ENCODE measurements at places on chromosomes 16 and 17.

DNA sequence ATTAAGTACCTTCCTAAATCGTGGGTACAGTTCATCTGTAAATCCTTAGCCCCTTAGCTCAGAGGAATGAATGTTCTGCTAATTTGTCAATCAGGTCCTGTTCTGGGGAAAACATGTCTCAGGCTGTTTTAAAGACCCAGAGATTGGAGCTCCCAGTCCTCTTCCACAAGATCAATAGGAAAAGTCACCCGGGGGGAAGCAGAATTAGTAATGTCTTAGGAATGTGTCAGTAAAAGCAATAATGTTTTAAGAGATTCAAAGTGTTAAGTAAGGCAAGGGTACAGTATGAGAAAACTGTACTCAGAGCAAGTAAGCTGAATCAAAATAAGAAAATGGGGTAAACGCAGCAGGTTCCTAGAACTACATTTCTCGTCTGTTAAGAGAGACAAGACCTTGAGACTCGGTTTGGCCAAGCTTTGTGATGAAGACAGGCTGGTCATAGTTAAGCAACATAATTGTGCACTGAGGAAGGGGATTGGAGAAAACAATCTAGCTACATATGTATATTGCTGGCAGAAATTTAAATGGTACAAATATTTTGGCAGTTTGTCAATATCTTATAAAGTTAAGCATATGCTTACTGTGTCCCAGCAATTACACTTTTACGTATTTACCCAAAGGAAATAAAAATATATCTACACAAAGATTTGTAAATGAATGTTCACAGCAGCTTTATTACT lies 192.9 kb upstream of the C17orf78 start:
- DNase-seq = no peak

DNA sequence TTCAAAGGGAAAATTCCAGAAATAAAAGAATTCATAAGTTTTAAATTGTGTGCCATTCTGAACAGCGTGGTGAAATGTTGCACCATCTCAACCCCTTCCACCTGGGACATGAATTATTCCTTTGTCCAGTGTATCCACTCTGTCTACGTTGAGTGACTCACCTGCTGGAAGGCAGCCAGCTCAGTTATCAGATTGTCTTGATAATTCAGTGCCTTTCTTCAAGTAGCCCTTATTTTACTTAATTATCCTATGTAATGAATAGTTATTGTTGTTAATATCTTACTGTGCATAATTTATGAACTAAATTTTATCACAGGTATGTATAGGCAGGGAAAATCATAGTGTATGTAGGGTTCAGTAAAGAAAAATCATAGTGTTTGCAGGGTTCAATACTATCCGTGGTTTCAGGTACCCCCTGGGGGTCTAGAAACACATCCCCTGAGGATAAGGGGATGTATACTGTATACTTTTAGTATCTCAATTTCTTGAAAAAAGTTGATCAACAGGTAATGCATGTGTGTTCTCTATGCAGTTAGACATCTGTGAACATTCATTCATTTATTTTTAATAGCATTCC lies 7.7 kb upstream of the PCTP start:
- DNase-seq = no peak

GRCh38 chr16:54080524-54081008 lies 206.0 kb downstream of the IRX3 start:
- DNase-seq = no peak

DNA sequence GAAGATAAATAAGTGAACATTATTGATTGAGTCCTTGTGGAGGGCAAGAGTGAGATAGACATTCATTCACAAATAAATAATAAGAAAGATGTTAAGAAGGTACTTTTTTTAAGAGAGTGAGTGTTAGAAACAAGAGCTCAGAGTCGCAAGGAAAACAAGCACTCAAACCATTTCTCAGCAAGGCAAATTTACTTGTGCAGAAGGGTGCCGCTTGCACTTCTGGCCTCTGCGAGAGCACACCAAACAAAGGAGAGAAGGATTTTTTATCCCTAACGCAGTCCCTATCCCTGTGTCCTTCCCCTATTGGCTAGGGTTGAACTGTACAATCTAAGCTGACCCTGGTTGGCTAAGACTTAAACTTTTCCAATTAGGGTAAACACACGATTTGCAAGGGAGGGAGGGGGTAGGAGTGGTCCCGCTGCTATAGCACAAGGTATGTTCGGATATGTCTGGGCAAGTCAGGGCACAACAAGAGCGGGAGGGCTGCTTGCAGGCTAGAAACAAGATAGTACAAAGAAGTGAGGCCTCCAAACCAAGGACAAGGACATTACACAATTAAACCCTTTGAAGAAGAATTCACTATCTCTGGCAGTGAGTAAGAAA lies 156.2 kb downstream of the PPM1E start:
- DNase-seq = no peak

- DNase-seq = no peak
These were observed 51.0 kb upstream of the FASN start for GRCh38 chr17:82148997-82149396.

DNA sequence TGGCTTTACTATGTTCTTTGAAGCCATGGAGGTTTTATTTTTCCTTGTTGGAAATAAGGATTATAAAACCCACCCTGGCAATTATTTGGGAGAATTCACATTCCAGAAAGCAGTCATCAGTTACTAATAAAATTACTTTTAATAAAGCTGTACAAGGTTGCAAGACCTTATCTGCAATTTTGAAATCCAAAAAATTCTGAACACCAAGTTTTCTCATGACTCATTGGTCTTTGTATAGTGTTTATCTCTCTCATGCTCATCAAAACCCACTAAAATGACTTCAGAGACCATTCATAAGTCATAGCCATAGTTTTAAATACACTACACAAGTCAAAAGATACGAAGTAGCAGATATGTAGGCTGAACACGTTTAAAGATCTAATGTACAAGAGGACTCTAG lies 6.0 kb upstream of the KRT38 start:
- no peak for DNase-seq

- no peak for DNase-seq
These were observed 15.9 kb downstream of the KPNB1 start for GRCh38 chr17:47665655-47666054.
